CD4-positive, alpha-beta T cell treated with Interleukin-21 for 1 hour (primary cell): ENCODE measurements at places on chromosomes 6 and 20.

DNA sequence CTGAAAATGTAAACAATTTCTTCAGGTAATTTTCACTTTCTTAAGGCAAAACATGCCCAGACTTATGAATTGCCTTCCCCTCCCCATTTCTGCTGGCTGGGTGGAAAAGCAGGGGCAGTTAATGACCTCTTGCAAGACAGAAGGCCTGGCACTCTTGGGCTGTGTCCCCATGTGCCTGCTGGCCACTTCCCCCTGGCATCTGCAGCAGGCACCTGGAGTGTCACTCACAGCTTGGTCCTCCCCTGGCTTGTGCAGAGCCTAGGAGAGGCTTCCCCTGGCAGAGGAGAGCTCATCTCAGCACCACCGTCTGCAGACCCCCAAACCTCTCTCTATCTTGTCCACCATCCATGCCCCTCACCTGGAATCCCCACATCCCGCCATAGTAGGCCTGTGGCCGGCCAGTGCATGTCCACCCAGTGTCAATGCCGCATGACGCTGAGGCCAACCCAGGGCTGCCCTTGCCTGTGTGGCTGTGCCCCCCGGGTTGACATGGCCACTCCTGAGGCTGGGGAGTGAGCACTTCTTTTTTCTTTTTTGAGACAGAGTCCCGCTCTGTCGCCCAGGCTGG, 83.5 kb upstream of the SLC22A23 start:
- DNase-seq = no peak

DNA sequence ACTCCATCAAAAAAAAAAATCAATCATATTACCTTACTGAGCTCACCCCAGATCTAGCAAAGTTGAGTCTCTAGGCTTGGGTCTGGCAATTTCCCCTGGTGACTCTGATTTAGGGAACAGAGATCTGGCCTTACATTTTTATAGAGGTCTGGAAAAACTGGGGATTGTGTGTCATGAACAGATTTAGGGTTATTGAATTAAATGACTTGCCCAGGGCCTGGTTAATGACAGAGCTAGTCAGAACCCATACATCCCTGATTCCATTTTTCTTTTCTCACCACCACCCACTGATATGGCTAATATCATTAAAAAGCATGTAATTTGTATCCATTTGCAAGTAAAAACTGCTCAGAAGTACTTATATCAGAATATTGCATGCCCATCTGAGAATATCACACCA, 163.4 kb upstream of the OGFRL1 start:
- no peak for DNase-seq

DNA sequence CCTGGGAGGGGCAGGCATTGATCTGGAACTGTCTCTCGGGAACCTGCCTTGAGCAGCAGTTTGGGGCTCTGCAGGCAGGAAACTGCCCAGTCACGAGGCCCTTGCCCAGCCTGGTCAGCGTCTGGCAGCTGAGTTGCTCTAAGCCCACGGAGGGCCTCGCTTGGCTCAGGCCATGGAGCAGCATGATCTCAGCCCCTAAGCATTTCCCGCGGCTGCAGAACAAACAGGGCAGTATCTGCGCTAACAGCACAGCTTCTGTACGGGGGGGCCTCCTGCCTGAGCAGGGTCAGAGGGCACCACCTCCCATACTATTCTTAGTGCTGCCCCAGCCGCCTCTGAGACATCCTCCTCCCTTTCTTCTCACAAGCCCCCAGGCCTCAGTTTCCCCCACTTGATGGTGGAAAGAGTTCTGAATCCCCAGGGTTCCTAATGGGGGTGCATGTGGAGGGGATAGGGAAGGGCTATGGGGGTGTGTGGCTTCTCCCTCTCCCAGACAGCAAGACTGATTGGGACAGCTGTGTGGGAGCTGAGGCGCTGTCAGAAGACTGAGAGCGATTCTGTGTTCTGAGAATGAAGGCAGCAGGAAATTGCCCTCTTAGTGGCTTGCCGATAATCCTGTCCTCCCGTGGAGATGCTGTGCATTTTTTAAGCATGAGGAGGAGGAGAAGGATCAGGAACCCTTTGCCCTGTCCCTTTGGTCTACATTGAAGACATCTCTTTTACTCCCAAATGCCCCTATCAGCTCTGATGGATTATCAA, 46.4 kb downstream of the MOCS1 start:
- no peak for DNase-seq

DNA sequence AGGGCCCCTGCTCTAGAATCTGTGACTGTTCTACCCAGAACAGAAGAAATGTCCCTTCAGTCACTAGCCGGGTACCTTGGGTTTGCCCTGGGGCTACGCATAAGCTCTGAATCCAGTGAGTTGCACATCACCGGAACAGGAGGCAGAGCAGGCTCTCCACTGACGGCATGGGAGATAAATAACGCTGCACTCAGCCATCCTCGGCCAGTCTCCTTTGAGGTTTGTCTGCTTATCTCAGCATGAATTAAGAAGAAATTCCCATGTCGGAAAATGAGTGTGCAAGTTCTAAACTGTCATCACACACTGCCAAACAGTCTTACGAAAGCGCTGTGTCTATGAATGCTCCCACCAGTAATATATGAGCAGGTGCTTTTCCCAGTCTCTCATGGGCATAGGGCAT, 90.8 kb downstream of the FAM50B start:
- DNase-seq = no peak

- no peak for DNase-seq
Measured at GRCh38 chr6:20718705-20719653, 184.7 kb downstream of the CDKAL1 start.

DNA sequence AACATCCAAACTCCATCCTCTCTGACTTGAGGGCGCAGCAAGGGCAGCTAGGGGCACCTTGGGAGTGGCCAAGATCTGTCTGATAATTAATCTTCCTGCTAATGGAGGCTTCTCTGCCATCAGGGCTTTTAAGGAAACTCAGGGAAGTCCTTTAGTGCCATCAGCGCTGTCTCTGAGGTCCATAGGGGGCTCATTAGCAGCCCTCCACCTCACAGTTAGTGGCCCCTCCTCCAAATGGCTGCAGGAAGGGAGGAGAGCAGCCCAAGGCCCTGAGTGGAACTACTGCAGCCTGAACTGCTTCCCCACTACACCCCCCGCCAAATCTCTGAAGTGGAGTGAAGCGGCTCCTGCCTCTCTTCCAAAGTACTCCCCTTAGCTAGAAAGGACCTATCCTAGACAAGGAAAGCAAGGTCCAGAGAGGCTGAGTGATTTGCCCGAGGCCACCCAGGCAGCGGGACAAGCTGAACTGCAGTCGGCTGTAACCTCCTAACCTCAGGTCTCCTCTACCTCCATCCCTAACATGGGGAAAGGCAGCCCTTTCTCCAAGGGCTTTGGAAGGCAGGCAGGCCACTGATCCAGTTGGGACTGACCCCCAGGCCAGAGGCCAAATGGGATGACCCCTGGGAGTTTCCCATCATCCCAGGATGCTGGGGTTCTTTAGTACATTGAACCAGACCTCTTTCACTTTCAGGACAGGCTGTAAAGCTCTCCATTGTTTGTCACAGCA, 39.5 kb upstream of the ZFAND3 start:
- no peak for DNase-seq

DNA sequence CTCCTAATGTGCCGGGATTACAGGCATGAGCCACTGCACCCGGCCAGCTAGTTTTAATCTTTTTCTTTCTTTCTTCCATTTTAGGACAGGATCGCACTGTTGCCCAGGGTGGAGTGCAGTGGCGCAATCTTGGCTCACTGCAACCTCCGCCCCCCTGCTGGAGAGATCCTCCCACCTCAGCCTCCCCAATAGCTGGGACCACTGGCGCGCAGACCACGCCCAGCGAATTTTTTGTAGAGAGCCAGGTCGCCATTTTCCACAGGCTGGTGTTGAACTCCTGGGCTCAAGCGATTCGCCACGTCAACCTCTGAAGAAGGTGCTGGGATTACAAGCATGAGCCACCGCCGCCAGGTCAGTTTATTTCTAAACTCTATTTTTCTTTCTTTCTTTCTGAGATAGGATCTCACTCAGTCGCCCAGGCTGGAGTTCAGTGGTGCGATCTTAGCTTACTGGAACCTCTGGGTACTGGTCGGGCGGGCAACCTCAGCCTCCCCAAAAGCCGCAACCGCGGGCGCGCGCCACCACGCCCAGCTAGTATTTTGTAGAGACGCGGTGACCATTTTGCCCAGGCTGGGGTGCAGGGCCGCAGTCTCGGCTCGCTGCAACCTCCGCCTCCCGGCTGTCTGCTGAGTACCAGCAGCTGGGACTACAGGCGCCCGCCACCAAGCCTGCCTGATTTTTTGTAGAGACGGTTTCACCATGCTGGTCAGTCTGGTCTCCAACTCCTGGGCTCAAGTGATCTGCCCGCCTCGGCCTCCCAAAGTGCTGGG, 20.0 kb upstream of the LIN28B start:
- no peak for DNase-seq

- DNase-seq = no peak
Measured at GRCh38 chr20:18909254-18909653, 95.7 kb downstream of the SCP2D1 start.

DNA sequence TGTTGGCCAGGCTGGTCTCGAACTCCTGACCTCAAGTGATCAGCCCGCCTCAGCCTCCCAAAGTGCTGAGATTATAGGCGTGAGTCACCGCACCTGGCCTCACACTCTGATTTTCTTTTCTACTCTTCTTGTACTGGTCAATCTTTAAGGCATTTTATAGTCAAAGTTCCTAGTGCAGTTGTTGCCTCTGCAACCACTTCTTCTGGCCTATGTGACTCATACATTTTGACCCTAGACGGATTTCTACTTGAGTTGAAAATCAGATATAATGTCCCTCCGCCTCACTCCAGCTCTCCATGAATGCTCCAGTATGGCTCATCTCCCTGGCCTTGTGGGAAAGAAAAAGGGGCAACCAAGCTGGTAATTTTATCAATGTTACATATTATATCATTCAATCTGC, 42.4 kb downstream of the TNFRSF21 start:
- DNase-seq = no peak

GRCh38 chr6:169427856-169428255, 174.2 kb upstream of the THBS2 start:
- no peak for DNase-seq

DNA sequence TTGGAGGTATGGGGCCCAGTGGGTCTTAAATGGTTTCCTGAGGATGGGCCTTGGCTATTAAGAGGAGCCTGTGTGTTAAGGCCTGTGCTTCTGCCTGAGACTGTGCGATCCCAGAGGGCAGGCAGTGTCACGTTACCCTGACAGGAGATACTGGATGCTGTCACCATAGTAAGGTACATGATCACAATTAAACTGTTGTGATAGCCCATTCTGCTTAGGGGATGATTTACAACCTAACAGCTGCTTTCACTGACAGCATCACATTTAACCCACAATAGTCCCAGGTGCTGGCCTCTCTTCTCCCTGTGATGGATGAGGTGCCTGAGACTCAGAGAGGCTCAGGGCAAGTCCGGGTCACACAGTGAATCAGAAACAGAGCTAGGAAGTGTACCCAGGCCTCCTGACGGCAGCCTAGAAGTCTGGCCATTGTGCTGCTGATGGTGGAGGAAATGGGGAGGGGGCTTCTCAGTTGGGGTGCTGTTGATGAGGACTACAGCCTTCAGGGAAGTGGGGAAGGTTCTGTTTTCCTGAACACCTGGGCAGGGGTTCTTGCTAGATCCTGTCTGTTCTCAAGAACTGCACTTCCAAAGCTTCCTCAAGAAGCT, 97.3 kb downstream of the MDGA1 start:
- DNase-seq = no peak

- DNase-seq = no peak
Measured at GRCh38 chr20:60974441-60974945, 277.6 kb upstream of the CDH4 start.
